Non-pigmented ciliary epithelial cell (primary cell): ENCODE measurements at places on chromosomes 11 and 22.

- DNase-seq, result no peak
Observed at GRCh38 chr11:12243911-12244550, 133.3 kb upstream of the PARVA start.

DNA sequence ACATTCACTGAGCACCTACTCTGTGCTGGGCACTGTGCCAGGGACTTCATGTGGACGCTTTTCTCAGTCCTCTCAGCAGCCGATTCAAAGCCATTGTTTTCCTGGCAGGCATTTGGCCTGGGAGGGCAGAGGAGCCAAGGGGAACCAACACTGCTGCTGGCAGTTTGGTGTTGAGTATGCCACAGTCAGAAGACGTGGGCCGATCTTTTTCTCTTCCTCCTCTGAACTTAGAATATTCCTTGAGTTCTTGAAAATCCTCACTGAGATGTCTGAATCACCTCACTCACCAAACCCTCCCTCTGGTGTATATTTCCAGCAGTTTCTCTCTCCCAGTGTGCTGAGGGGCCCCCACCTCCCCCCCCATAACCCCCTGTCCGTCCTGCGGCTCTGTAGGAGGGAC lies 114.5 kb upstream of the CRYBB3 start:
- DNase-seq, result no peak

DNA sequence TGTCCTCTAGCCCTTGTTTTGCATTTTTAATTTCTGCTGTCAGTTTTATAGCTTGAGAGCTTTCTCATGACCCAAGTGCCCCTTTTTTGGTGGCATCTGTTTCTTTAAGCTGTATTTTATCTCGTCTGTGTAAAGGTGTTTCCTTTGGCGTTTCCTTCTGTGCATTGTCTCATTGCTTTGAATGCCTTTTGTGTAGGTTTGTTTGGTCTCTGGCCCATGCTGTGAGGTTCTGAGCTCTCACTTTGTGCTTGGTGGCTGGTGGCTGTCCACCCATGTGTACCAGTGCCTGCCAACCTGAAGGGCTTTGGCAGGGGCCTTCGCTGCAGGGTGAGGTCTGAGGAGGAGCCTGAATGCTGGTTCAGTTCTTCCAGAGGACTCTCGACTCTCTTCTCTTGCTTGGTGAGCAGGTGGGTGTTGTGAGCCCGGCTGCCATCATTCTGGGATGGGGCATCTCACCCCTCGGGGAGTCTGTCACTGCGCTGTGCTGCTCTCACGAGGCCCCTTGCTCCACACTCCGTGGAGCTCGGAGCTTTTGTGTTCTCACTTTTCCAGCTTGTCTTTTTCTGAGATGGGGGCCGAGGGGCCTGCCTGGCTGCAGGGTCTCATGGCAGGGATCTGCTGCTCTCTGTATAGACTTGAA lies 14.9 kb downstream of the AP2A2 start:
- DNase-seq, result no peak

DNA sequence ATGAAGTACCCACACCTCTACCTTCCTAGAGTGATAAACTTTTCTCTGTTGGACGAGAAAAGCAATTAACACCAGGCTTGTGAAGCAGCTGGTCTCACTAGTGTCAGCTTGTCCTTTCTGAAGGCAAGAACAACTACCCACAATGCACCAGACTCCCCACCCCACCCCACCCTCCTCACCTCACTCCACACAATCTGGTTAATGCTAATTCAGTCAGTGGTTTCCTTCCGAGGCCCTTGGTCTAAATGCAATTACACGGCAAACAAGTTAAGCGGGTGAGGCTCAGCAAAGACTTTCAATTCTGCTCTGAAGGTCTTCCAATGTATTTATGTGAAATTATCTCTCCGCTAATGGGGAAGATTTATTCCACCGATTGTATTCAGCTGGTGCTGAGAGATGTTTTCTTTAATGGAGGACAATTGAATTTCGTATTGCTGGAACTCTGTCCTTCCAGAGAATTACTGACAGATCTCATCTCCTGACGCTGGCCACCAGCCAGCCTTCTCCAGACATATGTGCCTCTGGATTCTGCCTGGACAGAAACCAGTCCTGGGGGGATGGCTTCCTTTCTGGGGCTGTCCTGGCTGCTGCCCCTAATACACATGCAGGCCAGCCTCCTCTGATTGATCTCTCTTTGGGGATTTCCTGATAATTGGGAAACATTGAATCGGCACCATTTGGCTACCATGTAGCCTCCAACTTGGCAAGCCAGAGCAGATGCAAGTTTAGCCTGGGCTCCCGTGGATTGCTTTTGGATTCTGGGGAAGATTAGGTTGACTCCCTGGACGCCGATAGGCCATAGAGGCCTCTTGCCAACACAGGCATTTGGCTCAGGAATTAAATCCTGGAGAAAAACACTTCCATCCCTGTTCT lies 165.8 kb upstream of the NARS2 start:
- no peak for DNase-seq

DNA sequence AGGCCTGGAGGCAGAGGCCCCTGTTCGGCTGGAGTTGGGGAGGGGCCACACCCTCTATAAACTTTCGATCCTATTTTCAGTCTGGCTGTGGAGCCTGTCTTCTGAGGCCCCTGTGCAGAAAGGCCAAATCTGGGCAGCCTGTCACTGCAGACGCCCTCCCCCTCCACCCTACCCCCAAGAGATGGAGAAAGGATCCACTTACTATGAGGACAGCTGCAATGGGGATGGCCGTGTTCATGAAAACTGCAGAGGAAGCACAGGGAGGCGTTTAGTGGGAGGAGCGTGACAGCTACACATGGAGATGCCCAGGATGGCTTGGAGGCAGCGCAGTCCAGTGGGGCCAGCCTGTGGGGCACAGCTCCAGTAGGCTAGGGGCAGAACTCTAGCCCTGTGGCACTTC lies 43.5 kb upstream of the KCNJ11 start:
- DNase-seq, result no peak

GRCh38 chr11:88531831-88532230 lies 194.3 kb upstream of the CTSC start:
- DNase-seq, result no peak

DNA sequence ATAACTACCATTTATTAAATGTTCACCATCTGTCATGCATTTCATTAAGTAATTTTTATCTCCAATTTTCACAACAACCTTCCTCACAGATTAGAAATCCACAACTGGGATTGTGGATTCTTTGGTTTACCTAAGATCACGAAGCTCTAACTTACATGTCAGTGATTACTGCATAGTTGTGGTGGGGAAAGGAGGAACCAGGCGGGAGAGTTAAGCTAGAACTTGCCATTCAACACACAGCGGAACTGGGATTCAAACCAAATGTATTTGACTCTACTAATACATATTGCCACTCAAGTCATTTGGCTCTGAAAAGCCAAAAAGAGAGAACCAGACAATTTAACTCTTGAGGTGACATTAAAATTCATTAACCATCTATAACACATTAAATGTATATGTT lies 10.4 kb upstream of the LAYN start:
- DNase-seq, result no peak

DNA sequence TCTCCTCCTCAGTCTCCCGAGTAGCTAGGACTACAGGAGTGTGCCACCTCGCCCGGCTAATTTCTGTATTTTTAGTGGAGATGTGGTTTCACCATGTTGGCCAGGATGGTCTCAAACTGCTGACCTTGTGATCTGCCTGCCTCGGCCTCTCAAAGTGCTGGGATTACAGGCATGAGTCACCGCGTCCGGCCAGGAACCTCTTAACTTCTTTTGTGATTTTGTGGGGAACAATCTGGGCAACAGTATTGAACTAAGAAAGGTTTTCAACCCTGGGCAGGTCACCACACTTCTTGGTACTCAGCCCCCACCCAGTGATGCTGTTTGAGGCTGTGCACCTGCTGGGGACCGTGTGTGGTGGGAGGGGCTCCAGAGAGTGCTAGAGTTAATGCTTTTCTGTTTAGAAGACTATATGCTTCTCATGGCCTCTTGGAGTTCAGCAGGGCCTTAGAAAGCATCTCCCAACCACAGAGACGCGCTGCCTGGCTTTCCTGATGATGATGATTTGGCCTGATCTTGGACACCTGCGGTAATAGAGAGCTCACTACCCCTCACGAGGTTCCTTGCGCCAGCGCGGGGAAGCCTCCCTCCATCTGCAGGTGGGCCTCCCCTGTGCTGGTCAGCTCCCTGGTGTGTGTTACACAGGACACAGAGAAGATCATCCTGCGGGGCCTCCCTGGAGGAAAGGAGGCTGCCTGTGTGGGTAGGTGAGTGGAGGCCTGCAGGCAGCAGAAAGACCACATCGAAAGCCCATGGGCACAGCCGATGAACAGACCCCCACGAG lies 1.2 kb downstream of the DENND6B start:
- DNase-seq, result no peak

- DNase-seq, result no peak
Observed at GRCh38 chr11:34501949-34502348, 11.6 kb downstream of the ELF5 start.

- no peak for DNase-seq
Observed at GRCh38 chr11:129894278-129895125, 876 bp downstream of the NFRKB start.

GRCh38 chr22:43566021-43566420 lies 154.2 kb downstream of the MPPED1 start:
- no peak for DNase-seq

GRCh38 chr22:17057959-17058814 lies 26.6 kb upstream of the IL17RA start:
- peak; percentile 44 for DNase-seq

DNA sequence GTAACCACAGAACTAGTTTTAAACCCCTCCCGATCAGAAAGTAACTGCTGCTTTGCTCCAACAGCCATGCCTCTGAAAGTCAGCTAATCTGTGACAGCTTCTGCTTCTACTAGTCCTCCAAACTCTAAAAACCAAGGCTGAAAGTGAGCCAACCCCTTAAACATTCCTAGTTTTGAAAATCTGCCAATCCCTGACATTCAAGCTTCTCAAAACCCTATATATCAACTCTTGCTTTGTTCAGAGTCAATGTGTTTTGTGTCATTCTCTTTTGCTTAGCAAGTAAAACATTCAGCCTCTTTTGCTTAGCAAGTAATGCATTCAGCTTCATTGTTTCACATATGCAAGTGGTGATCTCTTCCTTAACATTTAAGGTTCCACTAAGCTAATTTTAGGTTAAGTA lies 56.9 kb downstream of the ATG16L2 start:
- no peak for DNase-seq

- no peak for DNase-seq
Observed at GRCh38 chr22:20319041-20319744, 667 bp downstream of the DGCR6L start.

DNA sequence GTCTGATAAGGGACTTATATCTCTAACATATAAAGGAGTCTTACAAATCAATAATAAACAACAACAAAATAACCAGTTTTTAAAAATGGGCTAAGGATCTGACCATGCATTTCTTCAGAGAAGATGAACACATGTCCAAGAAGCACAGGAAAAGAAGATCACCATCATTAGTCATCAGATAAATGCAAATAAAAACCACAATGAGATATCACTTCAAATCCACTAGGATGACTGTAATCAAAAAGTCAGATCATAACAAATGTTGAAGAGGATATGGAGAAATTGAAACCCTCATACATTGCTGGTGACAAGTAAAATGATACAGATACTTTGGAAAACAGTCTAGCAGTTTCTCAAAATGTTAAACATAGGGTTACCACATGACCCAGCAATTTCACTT lies 61.2 kb upstream of the MYOD1 start:
- DNase-seq, result no peak

DNA sequence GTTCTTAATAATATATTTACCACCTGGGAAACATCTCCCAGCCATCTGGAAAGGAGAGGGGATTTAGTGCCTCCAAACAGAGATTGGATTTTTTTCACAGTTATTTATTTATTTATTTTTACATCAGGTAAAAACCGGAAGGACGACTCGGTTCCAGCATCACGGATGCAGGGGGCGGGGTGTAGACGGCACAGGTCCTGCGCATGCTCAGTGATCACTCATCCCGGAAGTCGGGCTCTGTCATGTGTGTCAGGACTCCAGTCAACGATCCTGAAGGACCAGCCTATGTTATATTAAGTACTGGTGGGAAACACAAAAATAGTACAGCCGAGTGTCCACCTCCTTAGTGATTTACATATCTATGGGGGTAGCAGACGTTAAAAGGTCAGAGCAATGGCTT lies 467.6 kb downstream of the NTM start:
- no peak for DNase-seq

- no peak for DNase-seq
Observed at GRCh38 chr22:23828800-23829680, 9.8 kb downstream of the DERL3 start.

DNA sequence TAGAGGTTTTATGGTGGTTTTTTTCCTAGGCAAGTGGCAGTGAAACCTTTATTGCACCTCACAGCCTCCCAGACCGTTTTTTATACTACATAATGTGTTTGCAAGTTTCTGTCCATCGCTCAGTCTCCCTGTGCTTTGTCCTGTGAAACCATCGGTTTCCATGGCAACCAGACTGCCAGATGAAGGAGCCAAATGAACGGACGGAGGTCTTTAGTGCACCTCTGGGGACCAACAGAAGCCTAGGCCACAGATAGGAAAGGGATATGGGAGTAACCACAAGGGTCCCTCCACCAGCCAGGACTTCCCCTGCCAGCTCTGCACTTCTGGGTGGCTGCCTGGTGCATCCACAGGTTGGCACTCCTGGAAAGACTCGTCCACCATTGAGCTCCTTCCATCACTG lies 165.0 kb downstream of the CHST1 start:
- no peak for DNase-seq

GRCh38 chr11:75246671-75247350 lies 6.2 kb downstream of the TPBGL start:
- no peak for DNase-seq

- DNase-seq, result no peak
Observed at GRCh38 chr11:69542314-69543168, 61.1 kb downstream of the LINC01488 start.

GRCh38 chr22:50721257-50721844 lies 16.7 kb upstream of the ACR start:
- DNase-seq, result no peak

GRCh38 chr11:71461696-71462095 lies 8.7 kb downstream of the NADSYN1 start:
- no peak for DNase-seq

DNA sequence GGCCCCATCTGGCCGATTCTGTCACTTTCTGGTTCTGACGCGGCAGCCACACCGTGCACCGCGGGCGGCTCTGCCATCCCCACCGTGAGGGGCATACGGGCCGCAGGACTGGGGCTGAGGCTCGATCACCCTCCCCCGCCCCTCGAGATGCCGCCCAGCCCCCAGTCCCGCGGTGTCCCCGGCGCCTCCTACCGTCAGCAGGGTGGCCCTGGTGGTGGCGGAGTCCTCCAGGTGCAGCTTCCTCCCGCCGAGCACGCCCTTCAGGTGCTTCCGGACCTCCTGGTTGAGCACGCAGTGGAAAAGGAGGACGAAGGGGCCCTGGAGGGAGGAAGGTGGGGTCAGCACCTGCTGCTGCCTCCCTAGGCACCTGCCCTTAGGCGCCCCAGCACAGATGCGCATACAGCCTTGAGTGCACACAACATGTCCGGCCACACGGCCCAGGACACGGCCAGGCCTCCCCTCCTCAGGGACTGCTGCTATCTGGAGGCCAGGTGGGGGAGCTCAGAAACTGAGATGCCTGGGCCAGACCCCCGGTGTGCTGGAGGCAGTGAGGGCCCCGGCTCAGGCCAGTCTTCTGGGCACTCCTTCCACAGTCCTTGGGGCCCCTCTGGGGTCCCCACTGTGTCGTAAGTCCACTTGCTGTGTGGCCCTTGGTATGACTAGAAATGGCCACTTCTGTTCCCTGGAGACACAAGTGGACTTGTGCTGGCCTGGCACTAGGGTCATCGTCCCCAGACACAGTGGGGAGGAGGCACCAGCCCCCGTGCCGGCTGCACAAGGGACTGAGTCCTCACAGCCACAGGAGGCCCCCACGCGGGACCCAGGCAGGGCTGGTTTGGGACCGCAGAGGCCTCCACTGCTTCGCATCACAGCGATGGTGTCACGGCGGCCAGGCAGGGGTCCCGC lies 31.5 kb downstream of the TRMU start:
- DNase-seq, result no peak
